Psoas muscle (tissue), 8 donors: ENCODE measurements at places on chromosomes 5 and 9. TPM values are rescaled to one million over a fixed set of nuclear protein-coding genes. Genes with fewer than 3 reads are reported as not detected.

The MSMP gene
- not detected for total RNA-seq

The PCDHGA10 gene
- total RNA-seq: 2.0 TPM

The PCDHB14 gene
- 0.75 TPM for total RNA-seq

The FCN2 gene
- total RNA-seq: not detected

The NXNL2 gene
- total RNA-seq: not detected

The TMEM252 gene
- total RNA-seq: not detected
